B cell (primary cell): ENCODE measurements at places on chromosomes 5 and 9.
A peak's percentile ranks its signal among the peaks of the same experiment; 100 is the strongest.

DNA sequence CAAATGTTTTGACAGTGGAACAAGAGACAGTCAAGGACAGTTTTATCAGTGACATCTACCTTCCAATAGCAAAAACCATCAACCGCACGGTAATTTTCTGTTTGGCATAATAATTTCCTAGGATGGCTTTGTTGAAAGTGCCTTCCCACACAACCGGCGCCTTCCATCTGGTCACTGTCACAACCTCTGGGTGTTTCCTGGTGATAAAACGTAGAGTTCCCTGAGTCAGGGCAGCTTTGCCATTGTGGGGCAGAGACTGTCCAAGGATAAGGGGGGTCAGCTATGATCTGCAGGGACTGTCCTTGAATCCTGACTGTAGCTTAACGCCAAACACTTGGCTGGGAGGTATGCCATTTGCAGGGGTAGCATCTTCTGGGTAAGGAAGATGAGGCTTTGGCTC lies 47.6 kb downstream of the GGTA1 start:
- DNase-seq: no peak

DNA sequence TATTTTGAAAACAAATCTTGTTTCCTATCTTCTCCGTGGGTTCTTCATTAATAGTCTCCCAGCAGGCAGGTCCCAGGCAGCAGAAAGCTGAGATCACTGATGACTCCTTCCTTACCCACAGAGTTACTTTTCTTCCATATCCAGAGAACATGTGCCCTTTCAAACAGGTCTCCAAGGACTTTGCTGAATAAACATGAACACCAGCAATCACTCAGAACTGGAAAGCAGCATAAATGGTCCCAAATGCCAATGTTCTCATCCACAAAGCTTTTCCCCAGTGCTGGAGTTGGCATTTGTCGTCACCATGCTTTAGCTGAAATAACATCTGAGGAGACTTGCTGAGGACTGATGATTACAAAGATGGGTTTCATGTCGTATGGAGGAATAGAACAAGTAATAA lies 134.0 kb downstream of the YIPF5 start:
- DNase-seq: no peak

DNA sequence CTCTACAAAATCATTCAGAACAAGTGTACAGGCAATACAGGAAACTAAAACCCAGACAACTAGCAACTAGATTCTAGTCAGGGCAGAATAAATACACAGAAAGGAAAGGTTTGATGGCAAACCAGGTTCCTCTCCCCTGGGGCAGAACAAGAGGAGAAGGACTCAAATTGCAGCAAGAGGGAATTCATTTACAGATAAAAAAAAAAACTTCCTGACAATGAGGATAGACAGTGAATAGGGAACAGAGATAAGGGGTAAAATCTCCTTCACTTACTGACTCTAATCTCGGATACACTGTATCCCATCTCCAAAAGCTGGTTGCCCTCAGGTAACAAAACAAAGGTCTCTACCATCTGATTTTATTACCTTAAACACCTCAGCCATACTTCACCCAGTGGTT lies 244.0 kb downstream of the SEC61B start:
- no peak for DNase-seq

DNA sequence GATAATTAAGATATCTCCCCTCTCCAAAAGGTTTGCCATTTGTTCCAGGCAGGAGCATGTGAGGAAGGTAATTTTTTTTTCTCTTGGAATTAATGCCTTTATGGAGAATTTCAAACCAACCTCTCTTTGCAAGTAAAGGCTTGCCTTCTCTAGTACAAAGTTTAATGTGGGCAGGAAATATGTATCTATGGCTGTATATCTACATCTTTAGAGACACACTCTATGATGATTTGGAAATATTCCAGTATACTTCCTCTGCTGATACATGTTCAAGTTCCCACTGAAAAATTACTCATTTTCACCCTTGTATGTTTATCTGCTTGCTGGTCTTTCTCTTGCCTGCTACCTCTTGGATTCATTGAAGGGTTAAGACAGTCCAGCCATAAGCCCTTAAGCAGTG lies 83.5 kb upstream of the SEMA6A start:
- no peak for DNase-seq

- no peak for DNase-seq
Observed at GRCh38 chr9:112852741-112853504, 37.8 kb downstream of the SLC46A2 start.

GRCh38 chr9:73183917-73184861 lies 32.5 kb downstream of the ANXA1 start:
- DNase-seq: peak; percentile 43

GRCh38 chr5:3598769-3599211 lies 3.2 kb downstream of the IRX1 start:
- DNase-seq: no peak

GRCh38 chr5:35302544-35302943 lies 72.3 kb upstream of the PRLR start:
- DNase-seq: no peak

GRCh38 chr9:82777366-82777765 lies 285.6 kb downstream of the RASEF start:
- DNase-seq: no peak

DNA sequence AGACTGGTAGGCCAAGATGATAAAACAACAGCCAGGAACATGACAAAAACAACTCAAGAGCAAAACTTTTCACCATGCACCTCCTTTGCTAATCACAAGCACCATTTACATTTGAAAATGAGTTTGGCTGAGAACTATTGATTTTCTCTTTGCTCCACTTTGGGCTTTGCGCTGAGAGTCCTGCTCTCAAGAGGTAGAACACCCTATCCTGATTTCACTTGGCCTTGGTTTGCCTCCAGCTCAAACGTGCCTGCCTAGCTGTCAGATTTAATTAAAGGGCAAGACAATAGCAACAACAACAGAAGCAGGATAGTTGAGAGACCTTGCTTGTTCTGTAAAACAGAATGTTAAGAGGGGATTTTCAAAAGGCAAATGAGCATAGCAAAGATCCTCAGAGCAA lies 128.2 kb upstream of the ASTN2 start:
- DNase-seq: no peak

DNA sequence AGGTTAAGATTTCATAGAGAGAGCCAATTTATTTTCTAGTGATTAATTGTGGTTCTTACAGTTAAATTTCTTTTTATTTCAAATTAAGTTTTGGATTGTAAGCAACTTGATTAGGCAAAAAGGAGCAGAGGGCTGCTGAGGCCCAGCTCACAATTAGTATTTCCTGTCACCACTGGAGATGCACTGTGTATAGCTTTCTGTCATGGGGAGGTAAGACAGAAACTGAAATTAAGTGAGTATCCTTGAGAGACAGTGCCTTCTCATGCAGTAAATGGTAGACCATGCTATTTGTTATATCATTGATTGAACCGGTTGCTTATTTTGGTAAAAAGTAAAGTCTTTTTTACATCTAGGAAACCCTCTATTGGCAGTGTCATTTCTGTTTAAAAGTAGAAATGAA lies 190.7 kb downstream of the CCDC171 start:
- no peak for DNase-seq

DNA sequence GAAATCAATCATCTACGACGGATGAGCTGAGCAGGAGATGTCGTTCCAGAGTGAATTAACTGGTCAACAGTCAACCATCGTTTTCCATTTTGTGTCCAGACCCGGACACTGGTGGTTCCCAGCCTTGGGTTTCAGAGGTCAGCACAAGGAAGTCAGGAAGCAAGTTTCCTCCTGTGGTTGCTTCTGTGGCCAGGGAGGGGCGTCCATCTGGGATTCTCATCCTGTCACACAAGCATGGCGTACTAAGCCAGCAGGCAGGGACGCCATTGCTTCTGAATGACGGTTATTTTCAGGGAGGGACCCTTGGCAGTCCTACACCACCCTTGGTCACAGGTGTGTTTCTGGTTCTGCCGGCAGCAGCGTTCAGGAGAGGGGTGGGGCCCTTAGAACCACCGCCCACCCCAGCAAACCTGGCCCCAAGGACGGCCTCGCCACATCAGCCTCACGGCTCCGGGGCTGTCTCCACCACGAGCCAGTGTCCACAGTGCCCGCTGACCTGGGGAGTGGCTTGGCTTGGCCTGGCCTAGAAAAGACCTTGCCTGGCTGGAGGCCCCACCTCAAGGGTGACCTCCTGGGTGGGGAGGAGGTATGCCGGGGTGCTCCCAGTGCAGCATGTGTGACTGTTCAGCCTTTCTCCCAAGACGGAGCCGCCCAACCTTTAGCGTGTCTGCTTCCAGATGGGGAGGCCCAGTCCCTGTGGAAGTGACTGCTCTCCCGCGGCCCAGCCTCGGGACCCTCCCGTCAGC lies 25.2 kb downstream of the NDUFS6 start:
- no peak for DNase-seq

GRCh38 chr5:38234737-38235136 lies 23.6 kb upstream of the EGFLAM start:
- no peak for DNase-seq

- DNase-seq: no peak
Observed at GRCh38 chr9:89869793-89870580, 265.2 kb downstream of the GADD45G start.

GRCh38 chr5:74056789-74057164 lies 430.8 kb downstream of the ARHGEF28 start:
- no peak for DNase-seq

GRCh38 chr5:36049949-36050348 lies 16.7 kb downstream of the UGT3A2 start:
- DNase-seq: no peak

GRCh38 chr9:129919277-129919676 lies 84.0 kb downstream of the USP20 start:
- DNase-seq: no peak

DNA sequence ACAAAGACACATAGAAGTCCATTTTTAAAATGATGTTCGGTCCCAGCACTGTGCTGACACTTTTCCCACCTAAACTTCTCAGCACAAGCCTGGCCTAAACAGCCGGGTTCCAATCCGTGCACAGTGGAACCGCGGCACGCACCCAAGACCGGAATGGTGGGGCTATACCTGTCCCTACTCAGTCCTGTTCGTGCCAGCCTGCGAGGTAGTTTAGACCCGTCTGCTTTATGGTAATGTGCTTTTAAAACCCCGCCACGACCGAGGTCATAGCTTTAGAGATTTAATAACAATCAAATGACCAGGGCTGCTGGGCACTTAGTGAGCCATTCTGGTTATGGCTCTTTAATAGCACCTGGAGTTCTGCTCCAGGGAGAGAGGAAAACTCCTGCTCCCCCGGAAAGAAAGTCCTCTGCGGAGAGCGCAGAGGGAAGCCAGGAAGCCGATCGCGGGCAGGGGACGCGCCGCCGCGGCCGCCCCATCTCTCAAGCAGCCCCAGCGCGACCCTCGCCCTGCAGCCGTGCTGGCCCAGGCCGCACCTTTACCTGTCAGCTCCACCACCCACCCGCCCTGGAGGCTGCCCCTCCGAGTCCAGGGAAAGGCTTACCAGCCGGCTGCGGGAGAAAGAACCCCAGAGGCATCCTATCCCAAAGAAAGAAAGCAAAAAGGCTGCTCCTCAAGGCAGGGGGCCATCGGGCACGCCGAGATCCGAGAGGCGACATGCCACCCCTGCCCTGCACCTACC lies 511 bp downstream of the ARL15 start:
- no peak for DNase-seq

DNA sequence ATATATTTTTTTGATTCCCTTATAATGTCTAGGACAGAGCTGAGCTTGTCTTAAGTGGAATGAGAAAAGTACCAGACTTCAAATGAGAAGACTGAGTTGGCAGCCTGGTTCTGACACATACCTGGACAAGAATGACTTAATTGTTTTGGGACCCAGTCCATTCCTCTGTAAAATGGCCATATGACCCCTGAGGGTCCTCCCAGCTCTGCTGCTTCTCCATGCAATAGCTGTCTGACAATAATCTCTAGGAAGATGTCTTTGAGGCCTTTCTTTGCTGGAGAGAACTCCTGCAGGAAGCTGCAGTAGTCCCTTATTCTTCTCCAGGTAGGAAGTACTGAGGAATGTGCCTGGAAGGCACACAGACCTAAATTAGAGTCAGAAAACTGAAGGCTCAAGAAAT lies 55.9 kb upstream of the SLIT3 start:
- DNase-seq: no peak

- DNase-seq: no peak
Observed at GRCh38 chr5:143481697-143482531, 78.4 kb upstream of the NR3C1 start.

GRCh38 chr5:140116716-140117115 lies 2.8 kb downstream of the PURA start:
- DNase-seq: no peak

DNA sequence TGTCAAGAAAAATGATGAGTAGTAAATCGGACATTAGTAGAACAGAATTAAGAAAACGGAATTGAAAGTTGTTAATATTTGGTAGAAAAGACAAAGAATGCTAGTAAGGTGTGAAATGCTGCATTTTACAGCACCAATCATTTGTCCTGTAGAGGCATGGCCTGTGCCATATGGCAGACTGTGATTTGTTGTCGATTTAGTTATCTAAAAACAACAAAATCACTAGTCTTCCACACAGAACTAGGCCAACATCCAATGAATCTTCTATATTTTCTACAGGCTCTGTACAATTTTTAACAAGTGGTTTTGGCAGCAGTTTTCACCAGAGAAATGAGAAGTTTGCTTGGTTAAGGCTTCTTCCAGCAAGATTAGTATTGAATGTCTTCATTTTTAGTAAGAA lies 10.4 kb downstream of the HNRNPK start:
- no peak for DNase-seq

GRCh38 chr9:130810609-130811136 lies 24.4 kb upstream of the ABL1 start:
- no peak for DNase-seq

- DNase-seq: no peak
Observed at GRCh38 chr9:134369416-134370212, 43.4 kb downstream of the RXRA start.

- no peak for DNase-seq
Observed at GRCh38 chr5:161548487-161549094, 2.1 kb upstream of the GABRB2 start.

DNA sequence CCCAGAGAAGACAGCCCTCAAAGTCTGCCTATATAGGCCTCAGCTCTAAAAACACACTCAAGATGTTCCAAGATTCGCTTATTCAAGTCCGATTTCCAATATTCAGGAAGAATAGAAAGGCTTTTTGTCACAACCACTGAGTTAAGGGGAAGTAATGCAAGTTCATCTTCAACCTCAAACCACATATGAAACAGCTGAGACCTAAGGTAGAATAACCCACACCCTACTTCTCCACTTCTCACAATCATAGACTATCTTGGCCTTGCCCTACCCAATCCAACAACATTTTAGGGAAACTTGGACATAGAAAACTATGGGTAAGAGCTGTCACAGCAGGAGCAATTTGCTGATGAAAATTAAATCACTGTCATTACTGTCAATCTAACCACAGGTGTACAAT lies 152.0 kb upstream of the LRRTM2 start:
- DNase-seq: no peak

GRCh38 chr5:149030392-149030791 lies 32.5 kb downstream of the SH3TC2 start:
- no peak for DNase-seq

- DNase-seq: no peak
Observed at GRCh38 chr5:90367879-90368278, 41.7 kb downstream of the CETN3 start.

DNA sequence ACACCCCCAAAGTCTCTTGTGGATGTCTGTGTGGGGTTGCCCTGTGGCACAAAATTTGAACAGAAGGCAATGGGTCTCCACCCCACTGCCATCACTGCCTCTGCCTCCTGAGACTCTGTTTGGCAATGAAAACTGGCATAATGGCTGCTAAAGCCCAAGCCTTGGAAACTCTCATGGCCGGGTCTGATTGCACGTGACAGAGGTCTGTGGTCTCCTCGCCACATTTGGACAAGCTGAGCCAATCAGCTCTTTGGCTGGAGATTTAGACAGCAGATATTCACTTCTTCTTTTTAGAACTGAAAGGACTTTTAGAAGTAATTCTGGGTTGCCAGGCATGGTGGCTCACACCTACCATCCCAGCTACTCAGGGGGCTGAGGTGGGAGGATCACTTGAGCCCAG lies 5.5 kb downstream of the GGTA1 start:
- peak; percentile 51 for DNase-seq
